Sigmoid colon (tissue), 7 donors: ENCODE measurements at places on chromosomes 11 and 22. TPM values are rescaled to one million over a fixed set of nuclear protein-coding genes. Genes with fewer than 3 reads are reported as not detected.
A peak's percentile ranks its signal among the peaks of the same experiment; 100 is the strongest.

Gene KCNJ1
- not detected for total RNA-seq

DNA sequence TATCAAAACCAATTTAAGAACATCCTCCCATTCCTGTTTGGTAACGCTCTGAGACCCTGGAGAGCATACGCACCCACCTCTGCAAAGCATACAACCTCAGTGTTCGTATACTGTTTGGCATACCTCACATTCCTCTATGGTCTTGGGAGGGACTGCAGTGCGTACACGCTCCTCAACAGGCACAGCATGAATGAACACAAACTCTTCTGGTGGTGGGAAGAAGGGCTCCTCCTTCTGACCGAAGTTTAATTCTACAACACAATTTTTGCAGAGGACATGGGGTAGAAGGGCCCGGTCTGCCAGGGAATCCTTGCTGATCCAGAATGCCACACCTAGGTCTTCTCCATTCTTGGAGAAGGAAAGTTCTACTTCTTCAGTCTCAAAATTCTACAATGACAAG is 5.3 kb downstream of the HNRNPUL2 start:
- DNase-seq = peak; percentile 20

DNA sequence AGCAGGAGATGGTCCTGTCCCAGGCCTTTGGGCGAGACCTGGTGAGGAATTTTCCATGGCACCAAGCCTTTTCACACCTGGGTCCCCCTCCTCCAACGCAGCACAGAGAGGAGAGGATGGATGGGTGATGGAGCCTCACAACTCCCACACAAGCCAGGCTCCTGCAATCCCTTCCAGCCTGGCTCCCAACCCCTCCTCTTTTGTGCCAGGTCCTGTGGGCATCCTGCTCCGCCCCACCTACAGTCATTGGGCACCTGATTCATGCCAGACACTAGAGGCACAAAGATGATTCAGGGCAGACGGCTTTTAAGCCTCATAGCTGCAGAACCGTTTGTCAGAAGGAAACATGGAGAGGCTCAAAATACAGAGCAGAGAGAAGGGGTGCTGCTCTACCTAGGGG is 16.1 kb upstream of the MYRF start:
- DNase-seq = no peak

Gene GLYATL2
- not detected for total RNA-seq

- DNase-seq = no peak
These were observed 9.1 kb upstream of the SESN3 start for GRCh38 chr11:95239871-95240649.

DNA sequence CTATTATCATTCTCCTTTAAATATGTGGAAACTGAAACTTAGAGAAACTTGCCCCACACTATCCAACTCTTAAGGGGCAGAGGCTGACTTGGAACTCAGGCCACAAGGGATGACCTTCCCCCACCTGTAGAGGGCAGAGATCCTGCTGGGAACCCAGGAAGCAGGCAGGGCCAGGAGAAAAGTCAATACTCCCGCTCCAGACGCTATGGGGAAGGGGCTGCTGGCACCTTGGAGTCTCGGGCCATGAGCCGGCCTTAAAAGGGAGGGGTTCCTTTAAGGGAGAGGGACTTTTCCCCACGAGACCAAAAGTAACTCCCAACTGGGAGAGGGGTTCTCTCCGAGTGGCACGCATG is 620 bp upstream of the ANO5 start:
- no peak for DNase-seq

DNA sequence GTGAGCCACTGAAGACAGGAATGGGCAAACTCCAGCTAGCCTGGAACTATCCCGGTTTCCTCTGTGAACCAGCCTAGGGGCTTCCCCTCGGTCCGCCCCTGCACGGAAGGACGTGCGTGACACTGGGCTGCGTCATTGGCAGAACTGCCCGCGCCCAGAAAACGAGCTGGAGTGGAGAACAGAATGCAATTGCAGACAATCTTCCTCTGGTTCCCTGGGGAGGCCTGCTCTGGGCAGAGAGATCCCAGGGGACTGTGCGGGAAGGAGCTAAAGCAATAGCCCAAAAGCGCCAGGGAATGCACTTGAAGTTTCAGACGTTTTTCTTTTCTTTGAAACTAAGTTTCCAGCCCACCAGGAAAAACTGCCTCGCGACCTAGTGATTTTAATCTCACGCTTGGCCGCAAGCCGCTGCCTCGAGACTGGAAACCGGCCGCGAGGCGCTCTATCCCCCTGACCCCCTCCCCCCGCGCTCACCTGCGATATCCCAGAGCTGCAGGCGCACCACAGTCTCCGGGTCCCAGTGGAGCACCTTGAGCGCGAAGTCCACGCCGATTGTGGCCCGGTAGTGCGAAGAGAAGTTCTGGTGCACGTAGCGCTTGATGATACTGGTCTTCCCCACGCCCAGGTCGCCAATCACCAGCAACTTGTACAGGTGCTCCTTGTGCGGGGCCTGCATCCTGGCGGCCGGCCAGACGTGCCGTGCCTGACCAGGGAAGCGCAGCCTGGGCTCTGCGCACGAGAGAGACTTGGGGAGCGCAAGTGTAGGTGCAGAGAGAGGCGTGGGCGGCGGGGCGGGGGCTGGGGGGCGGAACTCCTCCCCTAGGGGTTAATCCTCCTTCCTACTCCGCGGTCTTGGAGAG is at the start of gene RAB38:
Gene RAB38 (minus strand): TSS at position 735 of the 860 bp plus-strand sequence. CDS start 59 bp downstream, at position 676.
- peak; percentile 85 for DNase-seq

DNA sequence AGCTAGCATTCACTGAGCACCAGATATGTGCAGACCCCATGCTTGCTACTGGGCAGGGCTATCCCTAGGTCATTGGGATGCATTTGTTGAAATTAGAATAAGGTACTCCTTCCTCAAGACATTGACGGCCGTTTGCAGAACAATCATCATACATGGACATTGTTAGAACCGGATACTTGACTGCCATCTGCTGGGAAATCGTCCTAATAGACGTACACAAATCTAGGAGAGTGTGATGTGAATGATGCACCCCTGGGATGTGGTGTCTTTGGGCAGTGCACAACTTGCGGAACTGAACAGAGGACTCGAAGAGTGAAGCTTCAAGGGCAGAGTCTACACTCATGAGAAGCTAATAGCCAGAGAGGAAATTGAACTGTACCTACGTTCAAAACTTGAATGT is 35.9 kb downstream of the MYO18B start:
- DNase-seq = no peak

- DNase-seq = no peak
These were observed 19.0 kb downstream of the TRIM5 start for GRCh38 chr11:5665746-5666401.

Gene PLXNB2
- total RNA-seq = 150 TPM

Gene SAA4
- not detected for total RNA-seq

Gene CECR2
- total RNA-seq = 2.8 TPM

DNA sequence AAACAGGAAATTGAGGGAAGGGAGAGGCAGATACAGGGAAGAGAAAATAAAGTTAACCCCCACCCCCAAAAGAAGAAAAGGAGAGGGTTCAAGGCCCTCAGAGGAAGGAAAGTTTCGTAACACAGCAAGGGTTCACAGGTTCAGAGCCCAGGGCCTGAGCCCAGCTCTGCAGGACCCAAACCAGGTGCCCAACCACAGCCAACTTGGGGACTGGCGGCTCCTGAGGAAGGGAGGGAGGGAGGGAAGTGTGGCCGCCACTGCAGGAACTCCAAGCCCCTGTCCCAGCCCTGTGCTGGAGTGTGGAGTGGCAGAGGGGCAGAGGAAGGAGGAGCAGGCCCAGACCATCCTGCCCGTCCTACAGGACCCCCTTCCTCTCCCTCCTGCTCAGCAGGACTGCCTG is 59.2 kb downstream of the ELFN2 start:
- no peak for DNase-seq

- no peak for DNase-seq
These were observed 14.7 kb downstream of the LINC01488 start for GRCh38 chr11:69496202-69496557.

DNA sequence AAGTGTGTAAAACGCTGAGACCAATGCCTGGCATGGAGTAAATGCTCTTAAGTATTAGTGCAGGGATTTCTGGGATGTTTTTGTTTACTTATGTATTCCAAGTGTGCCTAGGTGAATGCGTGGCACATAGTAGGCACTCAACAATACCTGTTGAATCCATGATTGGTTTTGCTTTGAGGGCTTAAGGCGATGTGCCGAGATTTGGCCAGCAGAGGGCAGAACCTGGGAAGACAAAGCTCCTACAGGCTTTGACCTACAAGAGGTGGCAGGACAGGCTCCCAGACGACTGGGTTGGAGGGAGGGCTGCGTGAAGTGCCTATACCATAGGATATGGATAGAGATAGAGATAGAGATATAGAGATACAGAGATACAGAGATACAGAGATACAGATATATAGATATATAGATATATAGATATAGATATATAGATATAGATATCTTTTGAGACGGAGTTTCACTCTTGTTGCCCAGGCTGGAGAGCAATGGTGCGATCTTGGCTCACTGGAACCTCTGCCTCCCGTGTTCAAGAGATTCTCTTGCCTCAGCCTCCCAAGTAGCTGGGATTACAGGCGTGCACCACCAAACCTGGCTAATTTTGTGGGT is 13.9 kb downstream of the KCNE3 start:
- peak; percentile 78 for DNase-seq

GRCh38 chr11:4482445-4482844 is at the start of gene OR52K1:
Gene OR52K1, plus strand, starts transcription at chr11:4482646. Its CDS starts 6,255 bp downstream, at chr11:4488901.
- no peak for DNase-seq

- DNase-seq = peak; percentile 86
These were observed 87.3 kb downstream of the NAT10 start for GRCh38 chr11:34192481-34193401.
